ENCODE measurements at places on chromosomes 2 and 18. TPM values are rescaled to one million over a fixed set of nuclear protein-coding genes. Genes with fewer than 3 reads are reported as not detected.
A peak's percentile ranks its signal among the peaks of the same experiment; 100 is the strongest.

DNA sequence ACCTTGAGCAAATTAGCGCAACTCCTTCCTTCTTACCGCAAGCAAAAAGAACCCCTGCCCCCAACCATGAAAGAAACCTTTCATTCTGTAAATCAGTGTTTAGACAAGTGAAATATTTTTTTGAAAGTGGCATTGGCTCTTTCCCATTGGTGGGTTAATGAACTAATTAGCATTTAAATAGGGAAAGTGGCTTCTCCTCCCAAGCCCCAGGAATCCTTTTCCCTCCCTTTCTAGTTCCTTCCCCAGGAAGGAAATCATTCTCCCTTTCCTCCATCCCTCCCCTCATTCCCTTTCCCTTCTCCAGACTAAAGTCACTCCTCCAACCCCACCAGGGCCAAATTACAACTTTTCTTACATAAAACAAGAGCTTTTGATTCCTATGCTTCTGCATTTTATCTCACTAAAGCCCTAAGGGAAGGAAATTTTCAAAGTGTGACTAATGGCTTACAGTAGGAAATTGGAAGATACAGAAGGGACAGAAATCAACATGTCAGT is 22.9 kb upstream of the TYMS start:
- no peak for DNase-seq

- DNase-seq: no peak
These were observed 390.6 kb upstream of the CYRIA start for GRCh38 chr2:17056236-17056635.

The CRYGC gene
- not detected for total RNA-seq

DNA sequence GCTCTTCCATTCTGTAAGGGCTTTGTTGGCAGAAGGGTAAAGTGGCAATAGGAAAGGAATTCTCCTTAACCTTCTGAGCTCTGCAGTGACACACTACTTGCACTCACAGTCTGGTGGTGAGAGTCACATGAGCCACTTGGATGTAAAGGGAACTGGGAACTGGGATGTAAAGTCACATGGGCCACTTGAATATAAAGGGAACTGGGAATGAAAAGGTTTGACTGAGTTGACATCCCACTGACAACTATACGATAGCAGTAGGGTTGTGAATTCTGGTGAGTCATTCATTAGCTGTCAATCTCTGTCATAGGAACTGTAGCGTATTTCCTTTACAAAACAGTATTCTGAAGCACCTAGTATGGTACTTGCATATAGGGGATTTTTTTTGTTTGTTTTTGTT is 5.5 kb downstream of the RPE start:
- DNase-seq: peak; percentile 20

The MALT1 gene
- 37.1 TPM for total RNA-seq
